Motor neuron (in vitro differentiated cells): ENCODE measurements at places on chromosomes 6 and 20. TPM values are rescaled to one million over a fixed set of nuclear protein-coding genes. Genes with fewer than 3 reads are reported as not detected.

- peak; percentile 30 for ATAC-seq
These were observed 293.7 kb downstream of the BTBD3 start for GRCh38 chr20:12211361-12211760.

DNA sequence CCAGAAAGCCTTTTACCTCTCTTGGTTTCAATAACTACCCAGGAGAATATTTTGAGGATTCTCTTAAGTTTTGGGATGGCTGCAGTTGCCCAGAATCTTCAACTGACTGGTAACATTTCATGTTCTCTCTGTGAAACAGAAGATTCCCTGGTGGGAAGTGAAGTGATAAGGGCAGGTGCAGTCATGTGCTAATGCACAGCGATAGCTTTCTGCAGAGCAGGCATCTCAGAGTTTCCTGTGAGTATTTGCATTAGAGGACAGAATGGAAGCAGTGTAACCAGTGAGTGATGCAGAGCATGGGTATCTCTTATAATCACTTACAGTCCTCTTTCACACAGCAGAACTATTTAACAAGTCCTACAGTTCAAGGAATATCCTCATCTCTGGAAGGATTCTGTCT is 76.1 kb downstream of the HCRTR2 start:
- no peak for ATAC-seq

DNA sequence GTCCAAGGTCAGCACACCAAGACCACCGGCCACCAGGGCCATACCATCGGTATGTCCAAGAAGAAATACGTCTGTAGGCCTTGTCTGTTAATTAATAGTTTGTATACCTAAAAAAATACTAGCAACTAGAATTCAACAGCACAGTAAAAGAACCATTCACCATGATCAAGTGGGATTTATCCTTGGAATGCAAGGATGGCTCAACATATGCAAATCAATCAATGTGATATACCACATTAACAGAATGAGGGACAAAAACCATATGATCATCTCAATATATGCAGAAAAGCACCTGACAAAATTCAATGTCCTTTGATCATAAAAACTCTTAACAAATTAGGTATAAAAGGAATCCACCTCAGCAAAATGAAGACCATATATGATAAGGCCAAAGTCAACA is 24.4 kb downstream of the RPP40 start:
- ATAC-seq, result no peak

GRCh38 chr6:137776786-137777686 is 90.0 kb upstream of the TNFAIP3 start:
- ATAC-seq, result no peak

DNA sequence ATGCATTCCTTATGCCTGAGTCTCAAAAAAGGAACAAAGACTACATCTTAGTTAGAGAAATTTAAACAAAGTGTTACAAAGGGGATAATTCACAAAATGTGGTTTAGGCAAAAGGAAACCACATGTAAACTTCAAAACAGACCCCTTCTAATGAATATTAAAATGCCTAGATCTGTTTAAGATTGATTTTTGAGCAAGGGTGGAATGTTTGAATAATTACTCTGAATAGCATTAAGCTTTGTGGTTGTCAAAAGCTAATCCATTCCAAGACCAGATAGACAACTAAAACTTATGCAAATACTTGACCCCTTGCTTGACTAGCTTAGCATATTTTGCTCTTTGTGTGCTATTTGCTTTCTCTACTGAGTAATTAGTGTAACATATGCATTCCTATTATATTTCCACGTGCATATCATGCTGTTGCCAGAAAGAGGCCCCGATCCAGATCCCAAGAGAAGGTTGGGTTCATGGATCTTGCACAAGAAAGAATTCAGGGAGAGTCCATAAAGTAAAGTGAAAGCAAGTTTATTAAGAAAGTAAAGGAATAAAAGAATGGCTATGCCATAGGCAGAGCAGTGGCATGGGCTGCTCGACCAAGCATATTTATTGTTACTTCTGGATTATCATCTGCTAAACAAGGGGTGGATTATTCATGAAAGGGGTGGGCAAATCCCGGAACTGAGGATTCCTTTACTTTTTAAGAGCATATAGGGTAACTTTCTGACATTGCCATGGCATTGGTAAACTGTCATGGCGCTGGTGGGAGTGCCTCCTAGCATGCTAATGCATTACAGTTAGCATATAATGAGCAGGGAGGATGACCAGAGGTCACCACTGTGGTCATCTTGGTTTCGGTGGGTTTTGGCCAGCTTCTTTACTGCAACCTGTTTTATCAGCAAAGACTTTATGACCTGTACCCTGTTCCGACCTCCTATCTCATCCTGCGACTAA is 1193.4 kb upstream of the EYS start:
- no peak for ATAC-seq

DNA sequence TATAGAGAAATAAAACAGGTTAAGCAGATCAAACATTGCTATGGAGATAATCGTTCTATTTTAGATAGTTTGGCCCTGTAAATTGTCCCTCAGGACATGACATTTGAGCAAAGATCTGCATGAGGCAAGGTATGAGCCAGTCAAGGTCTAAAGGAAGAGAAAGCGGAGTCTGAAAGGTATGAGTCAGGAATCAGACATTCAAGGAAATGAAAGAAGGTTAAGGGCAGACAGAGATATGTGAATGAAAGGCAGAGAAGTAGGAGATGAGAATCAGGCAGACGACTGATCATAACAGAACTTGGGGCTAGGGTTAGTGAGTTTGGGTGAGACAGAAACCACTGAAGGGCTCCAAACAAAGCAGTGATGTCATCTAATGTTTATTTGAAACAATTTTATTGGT is 775.8 kb downstream of the MAFB start:
- no peak for ATAC-seq

- peak; percentile 50 for ATAC-seq
These were observed 898 bp downstream of the LAMA4 start for GRCh38 chr6:112253498-112253840.

- no peak for ATAC-seq
These were observed 2.9 kb upstream of the COL21A1 start for GRCh38 chr6:56250266-56250665.

GRCh38 chr6:44012078-44012493 is 115.2 kb downstream of the MRPL14 start:
- no peak for ATAC-seq

DNA sequence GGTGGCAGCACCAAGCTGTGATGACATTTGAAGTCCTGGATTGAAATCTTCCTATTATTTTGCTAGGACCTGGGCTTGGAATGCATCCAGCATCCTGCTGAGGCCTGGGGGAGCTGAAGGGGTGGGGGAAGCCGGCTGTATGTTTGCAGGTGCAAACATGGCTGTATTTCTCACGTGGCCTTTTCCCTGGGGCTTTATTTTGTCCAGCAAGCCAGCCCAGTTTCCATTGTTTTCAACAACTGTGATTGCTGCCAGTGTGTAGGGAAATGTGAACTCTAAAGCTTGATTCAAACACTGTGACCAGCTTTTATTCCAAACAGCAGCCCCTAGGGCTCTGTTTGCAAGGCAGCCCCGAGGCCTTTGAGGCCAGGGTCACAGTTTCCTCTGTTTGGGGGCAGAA is 683.0 kb downstream of the DHX35 start:
- ATAC-seq, result no peak

GRCh38 chr6:160254467-160255312 is 3.9 kb downstream of the SLC22A2 start:
- peak; percentile 89 for ATAC-seq

DNA sequence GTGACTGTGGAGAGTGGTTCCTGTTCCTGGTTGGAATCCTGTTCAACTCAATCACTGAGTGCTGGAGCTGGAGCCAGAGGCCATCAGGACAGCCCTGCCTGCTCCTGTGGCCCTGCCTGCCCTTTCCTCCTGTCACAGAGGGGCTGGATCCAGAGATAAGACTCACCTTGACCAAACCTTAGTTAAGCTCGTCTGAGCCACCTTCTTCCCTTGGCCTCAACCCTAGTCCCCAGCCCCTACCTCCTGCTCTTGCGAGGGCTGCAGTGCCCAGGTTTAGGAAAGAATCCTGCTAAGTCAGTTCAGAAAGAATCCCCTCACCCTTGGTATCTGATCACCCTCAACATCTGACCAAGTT is 47.0 kb upstream of the CST5 start:
- ATAC-seq, result no peak

MOXD1 gene
- 33.2 and 34.0 TPM in 2 replicates for total RNA-seq

FAM184A gene
- total RNA-seq, result 31.0 and 31.6 TPM in 2 replicates

NKAIN4 gene
- total RNA-seq, result 0.61 TPM in 1 of 2 replicates, not detected in the other

C6orf15 gene
- total RNA-seq, result 0.19 TPM in 1 of 2 replicates, not detected in the other

PRKN gene
- 2.6 and 4.6 TPM in 2 replicates for total RNA-seq

ENPP1 gene
- 1.0 and 1.4 TPM in 2 replicates for total RNA-seq
